ENCODE measurements at places on chromosomes 2 and 18. TPM values are rescaled to one million over a fixed set of nuclear protein-coding genes. Genes with fewer than 3 reads are reported as not detected.

GRCh38 chr2:197893403-197894177 is 89.2 kb downstream of the PLCL1 start:
- no peaks in the 10 kb centered on the region for H3K36me3 ChIP-seq
- no peaks in the 10 kb centered on the region for H3K4me1 ChIP-seq
- no peak overlapping the region for H3K4me3 ChIP-seq
- no peak for DNase-seq
- H3K27me3 ChIP-seq = no peaks in the 10 kb centered on the region
- H3K27ac ChIP-seq = no peak overlapping the region

Gene ADD2
- total RNA-seq = 0.26 TPM

- H3K4me1 ChIP-seq = no peaks in the 10 kb centered on the region
- DNase-seq = no peak
- peaks cover 29% of the 10 kb centered on the region for H3K36me3 ChIP-seq
- no peaks in the 10 kb centered on the region for H3K27me3 ChIP-seq
- H3K27ac ChIP-seq = no peak overlapping the region
- H3K4me3 ChIP-seq = no peak overlapping the region
These were observed 52.4 kb downstream of the HDLBP start for GRCh38 chr2:241263061-241263460.

- H3K27ac ChIP-seq = no peak overlapping the region
- no peaks in the 10 kb centered on the region for H3K27me3 ChIP-seq
- H3K36me3 ChIP-seq = no peaks in the 10 kb centered on the region
- peaks cover 3% of the 10 kb centered on the region for H3K4me1 ChIP-seq
- DNase-seq = no peak
These were observed 35.5 kb downstream of the HS6ST1 start for GRCh38 chr2:128282976-128283810.

GRCh38 chr18:76951456-76952247 is 129.3 kb downstream of the ZNF236 start:
- H3K36me3 ChIP-seq = no peaks in the 10 kb centered on the region
- H3K4me1 ChIP-seq = no peaks in the 10 kb centered on the region
- no peak overlapping the region for H3K27ac ChIP-seq
- H3K27me3 ChIP-seq = no peaks in the 10 kb centered on the region

- H3K4me3 ChIP-seq = no peak overlapping the region
- no peaks in the 10 kb centered on the region for H3K27me3 ChIP-seq
- no peak for DNase-seq
- no peaks in the 10 kb centered on the region for H3K36me3 ChIP-seq
- no peaks in the 10 kb centered on the region for H3K4me1 ChIP-seq
These were observed 32.9 kb upstream of the POMC start for GRCh38 chr2:25201265-25201664.

- H3K27me3 ChIP-seq = no peaks in the 10 kb centered on the region
- H3K27ac ChIP-seq = no peak overlapping the region
- no peak for DNase-seq
- H3K4me3 ChIP-seq = no peak overlapping the region
- H3K4me1 ChIP-seq = no peaks in the 10 kb centered on the region
- H3K36me3 ChIP-seq = no peaks in the 10 kb centered on the region
These were observed 466.6 kb upstream of the TNP1 start for GRCh38 chr2:217326238-217327022.

GRCh38 chr18:49019446-49020045 is 68.8 kb upstream of the SMAD7 start:
- H3K27me3 ChIP-seq = no peaks in the 10 kb centered on the region
- no peak overlapping the region for H3K4me3 ChIP-seq
- H3K27ac ChIP-seq = no peak overlapping the region
- DNase-seq = no peak
- H3K36me3 ChIP-seq = no peaks in the 10 kb centered on the region
- peaks cover 16% of the 10 kb centered on the region for H3K4me1 ChIP-seq

Gene DUSP19
- 1.3 TPM for total RNA-seq

DNA sequence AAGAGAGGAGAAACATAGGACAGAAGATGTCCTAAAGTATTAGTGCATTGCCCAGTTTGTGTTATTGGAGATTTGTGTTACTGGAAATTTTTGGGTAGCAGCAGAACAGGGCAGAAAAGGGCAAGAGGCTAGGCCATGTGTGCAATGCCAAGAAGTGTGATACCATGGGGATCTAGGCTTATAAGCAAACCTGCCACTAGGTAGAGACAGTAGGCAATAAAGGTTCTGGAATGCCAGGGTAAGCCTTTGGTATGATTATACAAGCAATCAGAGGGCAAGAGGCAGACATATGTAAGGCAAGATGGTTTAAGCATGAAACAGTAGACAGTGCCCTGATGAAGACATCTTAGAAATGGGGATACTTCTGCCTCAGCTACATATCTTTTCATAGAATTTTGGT is 12.3 kb upstream of the CERS6 start:
- H3K4me3 ChIP-seq = no peak overlapping the region
- no peaks in the 10 kb centered on the region for H3K27me3 ChIP-seq
- DNase-seq = no peak
- no peaks in the 10 kb centered on the region for H3K4me1 ChIP-seq
- no peaks in the 10 kb centered on the region for H3K36me3 ChIP-seq

DNA sequence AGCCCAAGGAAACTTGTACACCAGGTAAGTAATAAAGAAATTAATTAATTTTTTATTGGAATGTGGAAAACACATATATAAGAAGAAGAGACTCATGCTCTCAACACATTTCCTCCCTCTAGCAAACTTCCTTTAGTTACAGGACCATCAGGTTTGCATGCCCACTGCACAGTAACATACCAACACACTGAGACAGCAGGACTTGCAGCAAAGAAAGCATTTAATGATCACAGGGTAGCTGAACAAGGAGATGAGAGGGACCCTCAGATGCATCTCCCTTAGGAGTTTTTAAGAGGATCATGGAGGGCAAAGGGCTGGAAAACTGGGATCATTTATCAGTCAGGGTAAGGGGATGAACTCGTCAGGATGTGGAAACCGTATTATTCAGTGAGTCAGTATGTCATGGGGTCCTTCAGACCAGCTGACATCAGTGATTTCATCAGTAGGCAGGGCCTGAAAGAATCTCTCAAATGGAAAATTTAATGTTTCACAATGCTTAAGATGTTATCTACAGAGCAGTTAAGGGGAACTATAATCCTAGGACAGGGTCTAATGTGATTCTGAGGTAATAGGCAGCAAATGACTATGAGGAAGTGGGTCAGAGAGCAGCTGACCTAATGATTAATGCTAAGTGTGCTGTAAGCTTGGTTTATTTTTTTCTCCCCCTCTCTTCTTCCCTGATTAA is 193.8 kb upstream of the RND3 start:
- no peaks in the 10 kb centered on the region for H3K27me3 ChIP-seq
- H3K4me1 ChIP-seq = no peaks in the 10 kb centered on the region
- peak; percentile 10 for DNase-seq

DNA sequence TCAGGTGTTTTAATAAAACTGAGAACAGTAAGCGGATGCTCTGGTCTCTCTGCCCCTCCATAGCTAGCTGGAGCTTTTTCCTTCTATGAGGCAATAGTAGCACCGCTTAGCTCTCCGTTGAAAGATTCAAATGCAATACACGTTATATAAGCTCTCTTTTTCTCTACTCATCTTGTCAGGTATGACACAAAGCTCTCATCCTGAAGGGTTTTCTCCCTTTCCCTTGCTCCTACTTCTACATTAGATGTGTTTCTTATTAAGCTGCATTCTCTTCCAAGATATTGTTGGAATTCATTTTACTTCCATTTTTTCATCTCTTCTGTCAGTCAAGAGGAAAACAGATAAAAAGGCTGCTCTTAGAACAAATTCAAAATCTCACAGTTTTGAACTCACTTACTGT is 434.6 kb upstream of the DDX18 start:
- no peak for DNase-seq
- H3K27me3 ChIP-seq = no peaks in the 10 kb centered on the region
- no peak overlapping the region for H3K27ac ChIP-seq
- no peak overlapping the region for H3K4me3 ChIP-seq

- no peaks in the 10 kb centered on the region for H3K36me3 ChIP-seq
- H3K27me3 ChIP-seq = peaks cover 3% of the 10 kb centered on the region
- H3K4me1 ChIP-seq = no peaks in the 10 kb centered on the region
- no peak for DNase-seq
- no peak overlapping the region for H3K4me3 ChIP-seq
These were observed 16.0 kb upstream of the IGFBP5 start for GRCh38 chr2:216711348-216711747.

- no peaks in the 10 kb centered on the region for H3K36me3 ChIP-seq
- H3K27ac ChIP-seq = no peak overlapping the region
- DNase-seq = no peak
- H3K4me3 ChIP-seq = no peak overlapping the region
These were observed 69.2 kb downstream of the NABP1 start for GRCh38 chr2:191747170-191747530.

Data from Panc1 (cell line).